Amniotic stem cell (primary cell): ENCODE measurements at places on chromosomes 11 and 22.
A peak's percentile ranks its signal among the peaks of the same experiment; 100 is the strongest.

DNA sequence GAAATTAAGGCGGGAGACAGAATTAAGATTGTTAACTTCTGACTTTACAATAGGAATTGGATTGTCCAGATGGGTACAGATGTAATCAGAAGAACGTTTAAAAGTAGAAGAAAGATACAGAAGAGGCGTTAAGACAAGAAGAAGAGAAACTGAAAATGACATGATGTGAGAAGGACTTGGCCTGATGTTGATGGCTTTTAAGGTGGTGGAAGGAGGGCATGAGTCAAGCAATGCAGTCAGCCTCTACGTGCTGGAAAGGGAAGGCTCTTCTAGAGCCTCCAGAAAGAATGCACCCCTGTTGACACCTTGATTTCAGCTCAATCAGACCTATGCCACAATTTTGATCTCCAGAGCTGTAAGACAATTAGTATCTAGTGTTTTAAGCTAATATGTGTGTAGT, 466.9 kb upstream of the LRRC4C start:
- no peak for DNase-seq

GRCh38 chr11:94727819-94728218, 40.3 kb upstream of the AMOTL1 start:
- no peak for DNase-seq

- no peak for DNase-seq
Measured at GRCh38 chr11:46632502-46632901, 15.1 kb downstream of the ATG13 start.

DNA sequence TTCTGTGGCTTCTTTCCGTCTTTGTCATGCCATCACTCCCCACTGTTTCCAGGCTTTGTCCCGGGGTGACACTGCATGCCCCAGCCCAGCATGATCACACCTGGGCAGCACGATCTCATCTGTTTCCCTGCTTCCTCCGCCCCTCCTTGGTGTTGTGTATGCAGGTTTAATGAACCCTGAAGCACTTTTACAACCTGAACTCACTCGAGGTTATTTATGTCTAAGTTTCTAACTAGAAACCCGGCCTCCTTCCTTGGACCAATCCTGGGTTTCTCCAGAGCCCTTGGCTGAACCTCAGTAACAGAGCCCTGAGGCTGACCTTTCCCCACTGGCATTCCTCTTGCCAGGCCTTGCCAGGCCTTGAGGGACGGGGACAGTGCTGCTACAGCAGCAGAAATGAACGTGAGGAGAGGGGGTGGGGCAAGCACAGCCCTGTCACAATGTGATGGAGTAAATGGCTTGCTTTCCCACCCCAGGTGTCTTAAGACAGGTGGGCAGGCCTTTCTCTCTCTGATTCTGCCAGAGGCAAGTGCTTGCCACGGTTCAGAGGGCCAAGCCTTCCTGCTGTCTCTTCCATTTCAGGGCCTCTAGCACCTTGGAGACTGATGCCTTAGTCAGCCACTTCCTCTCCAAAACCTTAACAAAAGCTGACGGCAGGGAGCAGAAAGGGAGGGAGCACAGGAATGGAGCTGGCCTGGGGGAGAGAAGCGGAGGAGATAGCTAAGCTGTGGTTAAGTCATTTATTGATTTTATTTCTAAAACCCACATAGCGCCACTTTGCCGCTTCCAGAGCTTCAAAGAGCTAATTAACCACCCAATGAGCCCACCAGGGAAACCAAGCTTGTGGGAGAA, 3.1 kb upstream of the PYGM start:
- DNase-seq: no peak

GRCh38 chr11:132862137-132862536, 670.2 kb downstream of the OPCML start:
- DNase-seq: no peak

DNA sequence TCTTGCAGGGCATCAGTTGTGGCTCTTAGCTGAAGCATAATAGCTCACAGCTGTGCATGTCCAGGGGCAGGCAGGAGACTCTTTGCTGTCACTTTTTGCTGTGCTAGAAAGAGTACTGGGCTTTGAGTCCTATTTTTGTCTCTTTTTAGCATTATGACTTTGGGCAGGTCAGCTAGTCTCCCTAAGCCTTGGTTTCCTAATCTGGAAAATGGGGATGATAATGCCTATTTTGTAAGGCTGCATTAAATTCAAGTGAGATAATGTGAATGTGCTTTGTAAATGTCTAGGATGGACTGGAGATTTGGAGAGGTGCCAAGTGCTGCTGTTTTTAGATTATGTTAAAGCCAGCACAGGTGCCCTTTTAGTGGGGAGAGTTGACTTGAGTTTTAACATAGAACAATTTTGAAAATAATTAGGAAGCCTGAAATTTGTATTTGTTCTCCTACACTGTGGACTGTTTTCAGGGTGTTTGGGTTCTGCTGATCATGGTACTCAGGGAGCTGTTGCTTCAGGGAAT, 19.1 kb downstream of the CABIN1 start:
- no peak for DNase-seq

- no peak for DNase-seq
Measured at GRCh38 chr22:36136475-36136874, 24.1 kb downstream of the APOL3 start.

- no peak for DNase-seq
Measured at GRCh38 chr11:131511794-131512193, 141.4 kb downstream of the NTM start.

GRCh38 chr22:46023558-46023981, 46.6 kb upstream of the WNT7B start:
- DNase-seq: no peak

- peak; percentile 76 for DNase-seq
Measured at GRCh38 chr11:18588297-18589252, at the start of gene UEVLD. Gene UEVLD (minus strand): TSS chr11:18588734. CDS start chr11:18588654, 80 bp downstream.

- no peak for DNase-seq
Measured at GRCh38 chr11:89201138-89201537, 23.5 kb downstream of the TYR start.

DNA sequence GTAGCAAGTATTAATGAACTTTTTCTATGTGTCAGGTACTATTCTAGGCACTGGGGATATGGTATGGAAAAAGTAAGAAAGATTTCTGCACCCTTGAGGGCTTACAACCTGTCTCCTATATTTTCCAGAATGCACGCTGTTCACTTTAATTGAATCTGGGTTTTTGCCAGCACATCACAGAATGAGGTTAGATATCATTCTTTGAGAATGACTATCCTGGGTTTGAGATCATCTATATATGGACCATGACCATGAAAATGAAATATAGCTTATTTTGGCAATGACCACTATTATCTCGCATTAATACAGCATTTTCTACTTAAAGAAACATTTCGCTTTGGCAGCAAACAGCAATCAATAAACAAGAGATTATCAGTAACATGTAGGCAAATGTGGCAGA, 46.9 kb downstream of the C11orf71 start:
- DNase-seq: no peak

GRCh38 chr11:9001736-9002135, 2.1 kb downstream of the NRIP3 start:
- DNase-seq: peak; percentile 51

- no peak for DNase-seq
Measured at GRCh38 chr11:61711498-61711897, 31.3 kb downstream of the DAGLA start.

DNA sequence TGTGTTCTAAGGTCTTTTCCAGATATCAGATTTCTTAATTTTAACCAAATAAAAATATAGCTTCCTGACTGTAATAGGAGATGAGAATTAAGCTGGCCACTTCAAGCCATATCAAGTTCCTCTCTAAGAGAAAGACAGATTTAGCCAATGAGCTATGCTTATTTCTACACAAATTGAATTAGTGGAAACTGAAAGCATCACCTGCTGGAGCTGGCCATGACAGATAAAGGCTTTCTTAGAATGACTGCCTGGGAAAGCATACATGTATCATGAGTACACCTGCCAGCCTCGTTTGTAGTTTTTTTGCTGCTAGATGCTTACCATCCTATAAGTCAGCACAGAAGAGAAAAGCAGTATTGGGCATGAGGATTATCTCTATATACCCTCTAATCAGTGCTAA, 53.5 kb upstream of the DBX1 start:
- no peak for DNase-seq

- no peak for DNase-seq
Measured at GRCh38 chr11:131664816-131665215, 294.4 kb downstream of the NTM start.

DNA sequence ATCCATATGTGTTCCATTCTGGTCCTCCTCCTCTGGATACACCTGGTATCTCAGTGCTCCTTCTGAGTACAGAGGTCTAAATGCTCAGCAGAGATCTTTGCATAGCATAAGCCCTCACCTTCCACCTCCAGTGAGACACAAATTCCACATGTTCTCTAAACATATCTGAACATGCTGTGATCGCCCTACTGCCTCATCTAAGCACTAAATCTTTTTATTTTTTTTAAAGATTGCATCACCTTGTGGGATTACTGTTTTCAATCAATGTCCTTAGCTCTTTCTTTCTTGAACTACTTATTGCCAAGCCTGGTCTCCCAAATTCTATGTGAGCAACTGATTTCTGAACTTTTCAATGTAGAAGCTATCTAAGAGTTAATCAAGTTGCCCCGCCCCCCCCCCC, 113.4 kb downstream of the TRPC6 start:
- no peak for DNase-seq

DNA sequence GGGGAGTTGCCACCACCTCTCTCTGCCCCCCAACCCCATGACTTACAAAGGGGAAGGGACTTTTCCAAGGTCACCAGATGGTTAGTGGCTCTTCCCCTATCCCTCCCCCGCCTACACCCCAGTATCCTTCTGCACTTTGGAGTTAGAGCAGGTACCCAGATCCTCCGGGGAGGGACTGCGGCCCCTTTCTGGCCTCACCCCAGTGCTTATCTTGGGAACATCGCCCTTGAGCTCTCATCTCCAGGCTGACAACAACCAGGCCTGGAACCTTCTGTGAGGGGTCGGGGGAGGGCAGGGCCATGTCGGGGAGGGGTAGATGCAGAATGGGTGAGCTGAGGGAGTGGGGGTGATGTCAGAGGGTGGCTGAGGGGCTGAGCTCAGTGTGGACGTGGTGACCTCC, 7.5 kb upstream of the NAALADL1 start:
- DNase-seq: no peak

- no peak for DNase-seq
Measured at GRCh38 chr22:20229916-20230775, 38.0 kb downstream of the RTN4R start.

DNA sequence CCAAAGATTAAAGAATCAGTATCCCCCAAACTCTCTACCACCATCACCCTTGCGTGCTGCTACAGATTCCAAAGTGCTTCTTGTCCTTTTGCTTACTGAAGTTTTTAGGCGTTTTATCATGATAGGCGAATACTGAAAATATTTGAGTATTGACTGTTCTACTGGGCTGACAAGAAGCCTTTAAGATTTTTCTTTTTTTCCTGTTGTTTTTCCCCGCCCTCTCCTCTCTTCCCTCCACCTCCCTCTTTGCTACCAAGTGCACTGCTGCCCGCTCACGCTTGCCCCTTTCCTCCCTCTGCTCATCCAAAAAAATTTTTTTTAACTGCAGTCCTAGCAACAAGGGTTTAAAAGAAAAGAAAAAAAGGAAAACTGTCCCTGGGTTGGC, 679 bp downstream of the SPCS2 start:
- DNase-seq: no peak

DNA sequence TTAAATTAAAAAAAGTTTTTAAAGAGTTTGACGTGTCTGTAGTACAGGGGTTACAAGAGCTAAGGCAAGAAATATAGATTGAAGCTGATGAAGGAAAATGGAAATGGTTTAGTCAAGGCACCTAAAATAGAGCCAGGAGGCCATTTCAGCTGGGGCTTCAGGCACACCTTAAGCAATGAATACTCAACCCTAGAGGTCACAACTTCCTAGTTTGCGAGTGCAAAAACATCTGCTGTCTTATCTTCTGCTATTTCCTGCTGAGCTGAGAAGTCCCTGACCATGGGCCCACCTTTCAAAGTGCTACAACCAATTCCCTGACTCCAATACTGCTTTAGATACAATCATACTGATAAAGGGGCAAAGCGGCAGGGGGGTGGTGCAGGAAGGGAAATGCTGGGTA, 87.4 kb downstream of the DLG2 start:
- no peak for DNase-seq

- no peak for DNase-seq
Measured at GRCh38 chr11:114160894-114161293, 101.4 kb downstream of the ZBTB16 start.

DNA sequence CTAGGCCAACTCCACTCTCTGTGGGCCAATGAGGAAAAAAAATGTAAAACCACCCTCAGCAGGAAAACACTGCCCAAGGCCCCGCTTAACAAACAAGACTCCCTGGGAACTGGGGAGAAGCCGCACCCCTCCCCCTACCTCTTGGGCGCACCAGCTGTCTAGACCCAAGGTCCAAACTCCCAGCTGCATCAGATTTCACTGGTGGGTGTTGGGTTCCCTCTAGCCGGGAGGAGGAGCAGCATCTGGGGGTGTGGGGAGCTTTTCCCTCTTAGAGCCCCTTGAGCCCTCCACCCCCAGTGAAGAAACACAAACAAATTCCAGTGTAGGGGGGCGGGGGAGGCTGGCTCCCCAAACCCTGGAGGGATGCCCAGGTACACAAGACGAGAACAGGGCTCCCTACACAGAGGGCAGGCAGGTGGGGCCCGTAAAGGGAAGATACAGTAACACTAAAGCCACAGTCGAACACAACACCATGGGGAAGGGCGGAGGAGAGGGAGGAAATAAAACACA, 64.9 kb downstream of the NECTIN1 start:
- DNase-seq: no peak

DNA sequence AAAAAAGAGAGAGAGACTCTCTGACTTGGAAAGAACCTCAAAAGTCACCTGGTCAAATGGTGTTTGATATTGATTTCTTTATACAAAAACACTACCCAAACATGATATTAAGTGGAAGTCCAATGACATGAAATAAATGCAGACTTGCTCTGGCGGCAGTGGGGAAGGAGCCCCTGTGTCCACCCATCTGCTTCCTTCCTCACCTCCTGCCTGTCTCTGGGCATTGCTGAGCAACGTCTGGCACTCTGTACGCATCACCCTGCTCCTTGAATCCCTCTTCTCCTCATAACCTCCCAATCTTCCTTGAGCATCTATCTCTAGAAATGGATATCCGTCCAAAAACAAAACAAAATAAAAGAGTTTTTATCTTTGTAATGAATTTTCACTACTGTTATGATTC, 39.9 kb upstream of the GRAMD1B start:
- DNase-seq: no peak

- no peak for DNase-seq
Measured at GRCh38 chr11:15793043-15793996, 563.0 kb downstream of the SOX6 start.

DNA sequence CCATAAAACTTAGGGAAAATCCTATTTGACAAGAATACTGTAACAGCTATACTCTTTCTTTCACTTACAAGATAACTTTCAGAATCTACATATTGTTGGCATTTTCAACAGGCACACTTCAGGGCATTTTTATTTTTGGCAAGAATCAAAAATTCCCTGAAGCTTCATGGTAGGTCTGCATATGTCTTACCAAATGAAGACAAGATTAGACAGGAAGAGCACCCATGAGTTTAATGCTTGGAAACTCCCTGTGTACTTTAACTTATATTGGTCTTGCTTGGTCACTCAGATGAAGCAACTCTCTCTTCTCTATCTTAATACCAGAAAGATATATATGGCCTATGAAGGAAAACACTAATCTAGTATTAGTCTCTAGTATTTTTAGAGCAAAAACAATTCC, 137.7 kb downstream of the ATG16L2 start:
- no peak for DNase-seq
